ENCODE measurements at places on chromosomes 5 and 9. TPM values are rescaled to one million over a fixed set of nuclear protein-coding genes. Genes with fewer than 3 reads are reported as not detected.

DNA sequence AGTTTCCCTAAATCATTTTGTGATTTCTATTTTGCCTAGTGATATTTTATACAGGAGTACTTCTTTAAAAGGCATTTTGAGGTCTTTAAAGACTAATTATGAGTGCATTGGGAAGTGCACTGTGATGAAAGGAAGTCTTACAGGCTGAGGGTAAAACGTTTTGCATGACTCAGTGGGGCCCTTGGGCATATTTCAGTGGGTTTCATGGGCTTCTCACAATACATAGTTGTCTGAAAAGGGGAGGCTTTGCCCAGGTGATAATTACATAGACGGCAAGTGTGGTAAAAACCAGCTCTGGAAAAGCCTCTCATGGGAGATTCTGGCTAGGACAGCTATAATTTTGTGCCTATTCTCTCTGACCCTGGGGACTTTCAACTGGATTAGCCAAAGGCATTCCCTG lies 387.2 kb downstream of the ARHGEF28 start:
- DNase-seq, result no peak

DNA sequence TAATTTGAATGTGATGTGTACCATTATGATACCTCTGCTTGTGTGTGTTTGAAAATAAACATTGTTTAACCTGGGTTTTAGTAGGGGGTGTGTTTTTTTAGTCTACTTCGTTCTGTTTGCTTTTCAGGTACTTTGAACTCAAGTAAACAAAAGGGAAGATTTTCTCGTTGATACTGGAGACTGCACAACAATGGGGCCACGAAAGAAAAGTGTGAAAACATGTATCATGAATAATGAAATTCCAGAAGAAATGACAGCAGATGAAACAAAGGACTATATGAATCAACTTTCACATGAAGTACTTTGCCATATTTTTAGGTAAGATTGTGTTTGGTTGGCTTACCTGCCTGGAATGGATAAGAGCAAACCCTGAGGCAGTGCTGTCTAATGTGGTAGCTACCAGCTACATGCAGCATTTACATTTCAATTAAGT lies 10.8 kb downstream of the FBXO38 start:
- DNase-seq, result no peak

GRCh38 chr9:121278477-121279261 lies 10.7 kb downstream of the GSN start:
- DNase-seq, result no peak

Gene C9orf50
- not detected for total RNA-seq

- no peak for DNase-seq
These were observed 6.7 kb downstream of the SLC44A1 start for GRCh38 chr9:105251133-105251532.

Gene PKD2L2
- total RNA-seq, result not detected

GRCh38 chr9:78613006-78613405 lies 316.1 kb downstream of the PSAT1 start:
- no peak for DNase-seq

- no peak for DNase-seq
These were observed 161.1 kb upstream of the TBCA start for GRCh38 chr5:77937015-77937908.

Gene BRD3OS
- total RNA-seq, result 13.2 TPM

DNA sequence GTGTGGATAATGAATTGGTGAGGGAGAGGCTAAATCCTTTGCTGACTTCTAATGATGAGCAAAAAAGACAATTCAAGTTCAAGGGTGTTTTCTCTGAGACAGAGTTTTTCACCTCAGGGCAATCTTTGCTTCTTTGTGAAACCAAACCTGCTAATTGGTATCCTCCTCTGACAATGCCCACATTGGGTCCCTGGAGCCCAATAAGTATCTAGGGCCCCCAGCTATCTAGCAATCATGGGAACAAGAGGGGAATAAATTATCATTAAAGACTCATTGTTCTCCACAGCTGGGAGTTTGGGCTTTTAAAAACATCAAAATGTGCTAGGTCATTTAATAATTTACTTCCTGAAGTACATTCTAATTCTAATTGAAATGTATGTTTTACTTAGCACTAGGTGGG lies 227.3 kb downstream of the TMEM167A start:
- no peak for DNase-seq

Gene RASEF
- 0.39 TPM for total RNA-seq

- no peak for DNase-seq
These were observed 108.1 kb downstream of the SEMA5A start for GRCh38 chr5:9437741-9438240.

Gene SV2C
- total RNA-seq, result 0.32 TPM

Gene DMGDH
- not detected for total RNA-seq

DNA sequence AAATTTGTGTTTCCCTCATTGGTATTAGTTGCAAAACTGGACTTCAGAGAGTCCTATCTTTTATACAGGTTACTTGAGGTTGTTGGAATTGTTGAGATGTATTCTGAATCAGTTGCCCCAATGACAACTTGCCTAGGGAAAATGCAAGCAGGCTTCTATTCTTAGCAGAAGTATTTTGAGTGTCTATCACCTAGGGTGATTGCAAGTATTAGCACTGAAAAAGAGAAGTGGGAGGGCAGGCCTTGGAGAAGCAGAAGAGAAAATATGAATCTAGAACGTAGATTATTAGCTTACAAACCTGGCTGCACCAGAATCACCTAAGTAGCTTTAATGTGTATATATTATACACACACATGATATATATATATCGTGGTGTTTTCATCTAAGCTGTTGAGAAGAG lies 43.2 kb downstream of the ADAMTS12 start:
- no peak for DNase-seq

Gene TRPM6
- 1.7 TPM for total RNA-seq

- no peak for DNase-seq
These were observed 281.4 kb downstream of the SPOCK1 start for GRCh38 chr5:137217599-137218200.

GRCh38 chr5:3186736-3187405 lies 408.8 kb upstream of the IRX1 start:
- no peak for DNase-seq

Gene SLIT3
- total RNA-seq, result 32.4 TPM

- DNase-seq, result no peak
These were observed 99.9 kb downstream of the ICE1 start for GRCh38 chr5:5522336-5522735.

DNA sequence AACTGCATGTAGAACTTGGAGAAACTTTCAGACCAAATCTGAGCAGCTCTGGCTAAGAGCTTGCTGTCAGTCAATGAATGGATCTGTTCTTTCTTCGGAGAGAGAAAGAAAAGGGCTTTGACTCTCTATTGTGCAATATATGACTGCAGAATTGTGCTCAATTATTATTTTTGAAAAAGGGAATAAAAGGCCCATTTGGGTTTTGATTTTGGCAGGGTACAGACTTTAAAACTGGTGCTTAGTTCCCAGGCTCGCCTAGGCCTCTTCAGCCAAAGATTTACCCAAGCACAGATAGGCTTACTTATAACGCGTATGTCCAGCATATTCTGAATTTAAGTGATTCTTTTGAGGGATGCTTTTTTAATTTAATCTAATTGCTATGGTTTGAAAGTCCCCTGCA lies 59.3 kb downstream of the RETREG1 start:
- no peak for DNase-seq

Gene DNAI1
- not detected for total RNA-seq

Gene CFAP90
- total RNA-seq, result not detected

Gene LRSAM1
- 24.3 TPM for total RNA-seq

- peak; percentile 3 for DNase-seq
These were observed 47.3 kb upstream of the PRRC2B start for GRCh38 chr9:131346559-131346958.

Gene LCN9
- total RNA-seq, result not detected

GRCh38 chr9:99253772-99254431 lies 31.8 kb downstream of the SEC61B start:
- peak; percentile 78 for DNase-seq

DNA sequence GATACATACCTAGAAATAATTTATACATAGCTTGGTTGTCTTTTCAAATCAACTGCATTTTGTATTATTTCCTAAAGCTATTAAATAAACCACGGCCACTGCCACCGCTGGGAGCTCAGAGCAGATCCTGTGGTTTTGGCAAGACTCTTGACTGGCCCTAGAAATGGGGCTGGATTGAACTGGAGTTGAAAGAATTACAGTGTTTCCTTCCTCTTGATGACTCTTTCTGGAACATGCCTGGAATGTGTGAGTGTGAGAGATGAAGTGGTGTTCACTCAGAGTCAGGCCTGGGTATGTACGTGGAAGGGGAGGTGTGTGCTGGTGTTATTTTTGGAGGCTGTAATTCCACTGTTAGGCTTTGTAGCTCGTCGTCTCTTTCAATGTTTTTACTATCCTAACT lies 45.9 kb downstream of the TEK start:
- no peak for DNase-seq

DNA sequence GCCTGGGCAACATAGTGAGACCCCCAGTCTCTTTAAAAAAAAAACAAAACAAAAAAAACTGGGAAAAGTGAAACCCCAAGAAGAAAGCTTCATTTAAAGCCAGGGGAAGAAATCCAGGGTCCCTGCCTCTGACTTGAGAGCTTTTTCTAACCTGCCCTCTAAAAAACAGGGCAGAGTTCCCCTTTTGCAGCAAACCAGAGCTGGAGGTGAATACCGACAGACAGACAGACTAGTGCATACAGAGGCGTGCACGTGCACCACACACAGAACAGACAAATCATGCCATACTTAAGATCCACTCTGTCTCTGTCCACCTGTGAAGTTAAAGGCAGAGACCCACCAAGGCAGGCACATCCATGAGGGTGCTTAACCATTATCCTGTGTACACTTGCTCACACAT lies 11.7 kb upstream of the AQP3 start:
- DNase-seq, result no peak

- no peak for DNase-seq
These were observed 30.7 kb downstream of the DNM1 start for GRCh38 chr9:128233817-128234406.

GRCh38 chr5:95972196-95972595 lies 10.5 kb upstream of the ELL2 start:
- DNase-seq, result no peak

Gene CTSV
- 0.30 TPM for total RNA-seq

Gene C5
- 10.4 TPM for total RNA-seq
